Left lung (tissue), 14 donors: ENCODE measurements at places on chromosomes 6 and 20. TPM values are rescaled to one million over a fixed set of nuclear protein-coding genes. Genes with fewer than 3 reads are reported as not detected.

GRCh38 chr6:158457131-158457530 lies 102.8 kb upstream of the TMEM181 start:
- DNase-seq: no peak

- peak; percentile 18 for DNase-seq
These were observed 3.0 kb upstream of the CDYL start for GRCh38 chr6:4773181-4773580.

DNA sequence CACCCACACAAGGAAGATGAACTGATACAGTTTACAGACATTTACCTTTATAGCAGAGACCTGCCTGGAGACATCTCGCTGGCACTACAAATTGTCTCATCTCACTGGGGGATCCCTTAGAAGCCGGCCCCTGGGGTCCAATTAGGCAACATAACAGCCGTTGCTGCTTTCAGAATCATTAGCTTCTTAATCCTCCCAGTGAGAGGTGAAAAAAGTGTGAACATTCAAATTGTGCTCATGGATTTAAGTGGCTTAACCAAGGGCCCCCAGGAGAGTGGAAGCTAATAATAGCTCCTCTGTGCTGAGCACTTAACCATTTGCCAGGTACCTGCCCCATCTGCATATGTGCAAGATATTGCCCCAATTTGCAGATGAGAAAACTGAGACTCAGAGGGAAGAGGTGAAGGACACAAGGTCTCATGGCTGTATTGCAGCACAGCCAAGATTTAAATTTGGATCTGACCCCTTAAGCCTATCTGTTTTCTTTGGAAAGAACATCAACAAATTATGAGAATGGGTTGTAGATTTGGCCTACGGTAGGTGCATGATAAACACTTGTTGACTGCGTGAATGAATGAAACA lies 101.0 kb downstream of the EYA2 start:
- no peak for DNase-seq

GRCh38 chr6:17393892-17394631 lies 667 bp downstream of the CAP2 start:
- DNase-seq: peak; percentile 80

Gene EFCAB8
- total RNA-seq: 1.0 TPM

Gene FRK
- total RNA-seq: 8.5 TPM

Gene MUC21
- 9.5 TPM for total RNA-seq
